ENCODE measurements at places on chromosomes 2 and 18.

DNA sequence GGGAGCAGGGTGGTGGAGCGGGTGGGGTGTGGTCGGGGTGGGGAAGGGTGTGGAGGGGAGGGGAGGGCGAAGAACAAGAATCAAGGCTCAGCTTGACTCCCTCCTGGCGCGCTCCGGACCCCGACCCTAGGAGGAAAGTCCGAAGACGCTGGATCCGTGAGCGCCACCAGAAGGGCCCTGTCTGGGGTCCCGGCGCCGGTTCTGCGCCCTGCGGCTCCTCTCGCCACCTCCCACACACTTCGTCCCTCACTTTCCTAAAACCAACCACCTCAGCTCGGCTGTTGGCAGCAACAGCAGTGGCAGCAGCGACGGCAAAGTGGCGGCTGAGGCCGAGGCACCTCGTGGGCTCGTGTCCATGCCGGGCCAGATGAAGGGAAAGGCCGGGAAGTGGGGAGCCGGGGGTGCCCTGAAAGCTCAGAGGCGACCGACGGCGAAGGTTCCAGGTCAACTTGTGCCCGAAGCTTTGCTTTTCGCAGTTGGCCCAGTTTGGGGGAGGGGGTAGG is 2.1 kb downstream of the KLHL14 start:
- no peak for DNase-seq

DNA sequence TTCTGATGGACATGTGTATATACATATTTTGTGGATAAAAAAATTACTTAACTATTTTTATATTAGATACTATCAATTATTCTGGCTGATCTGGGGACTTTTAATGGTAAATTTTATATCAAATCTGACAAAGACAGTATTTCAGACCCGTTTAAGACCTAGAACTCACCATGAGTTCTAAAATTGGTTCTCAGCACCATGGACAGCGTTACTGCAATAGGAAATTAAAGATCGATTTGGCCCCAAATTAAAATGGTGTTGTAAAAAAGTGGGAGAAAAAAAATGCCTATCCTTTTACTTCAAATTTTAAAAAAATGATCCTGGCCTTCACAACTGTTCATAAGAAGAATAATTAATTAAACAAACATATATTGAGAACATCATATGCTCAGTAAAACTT is 919 bp upstream of the SCN2A start:
- DNase-seq: no peak

- DNase-seq: no peak
These were observed 15.2 kb downstream of the ATG4B start for GRCh38 chr2:241652722-241653121.

DNA sequence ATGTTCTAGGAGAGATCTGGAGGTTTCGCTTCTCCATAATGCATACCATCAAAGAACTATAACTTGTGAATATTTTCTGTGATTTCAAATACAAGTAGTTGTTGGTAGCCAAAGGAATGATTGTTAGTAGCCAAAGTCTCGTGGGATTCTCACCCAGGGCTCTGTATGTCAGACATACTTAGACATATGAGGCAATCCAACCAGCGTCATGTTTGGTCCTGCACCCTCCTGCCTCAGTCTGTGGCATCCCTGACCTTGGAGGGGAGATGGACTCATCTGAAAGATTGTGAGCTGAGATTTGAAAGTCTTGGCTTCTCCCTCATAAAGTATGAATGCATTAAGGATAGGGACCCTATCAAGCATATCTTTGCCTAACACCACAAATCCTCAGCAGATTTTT is 81.2 kb downstream of the CTIF start:
- no peak for DNase-seq

- no peak for DNase-seq
These were observed 49.8 kb downstream of the GLS start for GRCh38 chr2:190930411-190930810.

GRCh38 chr2:76517574-76517909 is 806.8 kb upstream of the GCFC2 start:
- no peak for DNase-seq

- no peak for DNase-seq
These were observed 110.6 kb downstream of the CEP192 start for GRCh38 chr18:13101659-13102197.

DNA sequence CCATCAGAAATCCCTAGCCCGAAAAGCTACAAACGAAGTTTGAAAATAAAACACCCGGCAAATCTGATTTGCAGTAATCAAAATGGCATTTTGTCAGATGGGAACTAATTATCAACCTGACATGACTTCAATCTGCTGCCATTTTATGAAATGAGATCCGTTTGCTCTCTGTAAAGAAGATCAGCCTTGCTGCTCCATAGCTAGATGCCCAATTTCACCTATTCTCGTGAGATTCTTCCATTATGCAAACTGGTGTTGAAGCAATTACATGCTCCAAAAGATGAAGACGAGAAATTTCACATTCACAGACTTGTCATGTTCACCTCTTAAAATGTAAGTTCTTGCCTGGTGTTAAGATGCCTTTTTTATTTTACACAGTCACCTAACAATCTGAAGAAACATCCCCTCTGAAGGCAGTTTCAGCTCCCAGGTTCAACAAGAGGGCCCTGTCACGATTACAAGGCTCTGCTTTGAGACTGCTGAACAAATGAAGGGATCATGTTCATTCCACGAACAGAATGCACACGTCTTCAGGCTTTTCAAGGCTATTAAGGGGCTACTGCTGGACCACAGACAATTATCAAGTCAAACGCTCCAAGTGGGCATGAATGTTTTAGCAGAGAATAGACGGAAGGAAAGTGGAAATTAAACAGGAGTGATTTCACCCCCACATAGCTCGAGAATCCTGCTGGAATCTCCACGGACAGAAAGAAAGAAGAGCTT is 172.6 kb upstream of the PID1 start:
- DNase-seq: no peak

- DNase-seq: no peak
These were observed 71.1 kb upstream of the CHN1 start for GRCh38 chr2:175076272-175076671.
